Regular cardiac myocyte (primary cell): ENCODE measurements at places on chromosomes 4 and X. TPM values are rescaled to one million over a fixed set of nuclear protein-coding genes. Genes with fewer than 3 reads are reported as not detected.

Gene NR3C2
- 3.3 and 8.5 TPM in 2 replicates for total RNA-seq

Gene HSFX3
- not detected in 2 replicates for total RNA-seq

Gene FAM90A26
- not detected in 2 replicates for total RNA-seq

Gene NSG1
- 10.4 and 20.3 TPM in 2 replicates for total RNA-seq

Gene OPRPN
- not detected in 2 replicates for total RNA-seq

Gene SPIN2A
- 0.28 and 0.38 TPM in 2 replicates for total RNA-seq

Gene DRP2
- total RNA-seq, result 2.5 and 9.6 TPM in 2 replicates

Gene HSFX2
- total RNA-seq, result not detected in 2 replicates

Gene SOD3
- 9.4 and 156 TPM in 2 replicates for total RNA-seq

Gene TEX13B
- total RNA-seq, result not detected in 2 replicates

Gene EFHC2
- 0.28 TPM in 1 of 2 replicates, not detected in the other for total RNA-seq

Gene GLOD5
- not detected in 2 replicates for total RNA-seq

Gene PCDH18
- 47.0 and 67.9 TPM in 2 replicates for total RNA-seq

Gene ATOH1
- total RNA-seq, result not detected in 2 replicates

Gene HMGN5
- 0.38 and 2.5 TPM in 2 replicates for total RNA-seq

Gene OCRL
- 20.9 and 21.7 TPM in 2 replicates for total RNA-seq

Gene PAGE2B
- total RNA-seq, result not detected in 2 replicates

Gene SPINK2
- not detected in 2 replicates for total RNA-seq

Gene F8A2
- total RNA-seq, result not detected in 2 replicates

Gene CCDC160
- not detected in 2 replicates for total RNA-seq
